ENCODE measurements at places on chromosomes 13 and 19.

- DNase-seq, result no peak
Measured at GRCh38 chr13:32642858-32643257, 56.6 kb downstream of the PDS5B start.

GRCh38 chr13:39536274-39536673 is 66.7 kb downstream of the LHFPL6 start:
- DNase-seq, result no peak

GRCh38 chr19:10776900-10777650 is 58.9 kb downstream of the TMED1 start:
- no peak for DNase-seq

DNA sequence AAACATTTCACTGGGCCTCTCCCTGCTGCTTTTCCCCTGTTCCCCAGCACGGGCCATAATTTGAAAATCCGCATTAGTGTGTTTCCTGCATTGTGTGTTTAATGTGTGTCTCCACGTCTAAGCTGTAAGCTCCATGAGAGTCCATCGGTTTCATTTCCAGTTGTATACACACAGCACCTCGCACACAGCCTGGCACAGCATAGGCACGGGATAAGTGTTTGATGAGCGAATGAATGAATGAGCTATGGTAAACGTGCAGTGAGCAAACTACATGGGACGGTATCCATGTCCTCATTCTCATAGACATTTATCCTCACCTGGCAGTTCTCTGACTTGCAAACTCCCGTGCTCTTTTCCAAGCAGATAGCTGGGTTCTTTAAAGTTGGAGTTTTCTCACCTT is 106.1 kb downstream of the RAB20 start:
- DNase-seq, result no peak

DNA sequence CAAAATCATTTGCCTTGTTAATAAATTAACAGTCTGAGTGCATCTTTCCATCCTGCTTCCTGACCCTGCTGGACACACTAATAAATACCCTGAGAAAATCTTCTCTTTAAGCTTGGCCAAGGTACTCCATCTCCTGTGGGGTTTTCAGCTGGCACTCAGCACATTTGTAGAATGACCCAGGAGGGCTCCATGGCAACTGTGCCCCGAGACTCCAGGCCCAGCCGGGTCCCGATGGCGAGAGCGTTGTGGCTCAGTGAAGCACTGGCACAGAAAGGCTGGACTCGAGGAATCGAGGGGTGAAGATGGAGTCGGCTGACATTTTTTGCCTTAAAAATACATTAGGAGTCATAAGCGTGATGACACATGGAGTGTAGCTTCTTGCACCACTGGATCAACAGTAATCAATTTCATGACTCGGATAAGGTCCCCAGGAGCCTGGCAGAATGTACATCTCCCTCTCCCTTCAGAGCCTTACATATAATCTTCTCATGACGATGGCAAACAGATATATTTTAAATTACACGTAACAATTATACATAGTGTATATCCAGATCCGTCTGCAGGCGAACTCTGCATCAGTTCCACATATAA is 85.4 kb downstream of the SLC7A1 start:
- no peak for DNase-seq

DNA sequence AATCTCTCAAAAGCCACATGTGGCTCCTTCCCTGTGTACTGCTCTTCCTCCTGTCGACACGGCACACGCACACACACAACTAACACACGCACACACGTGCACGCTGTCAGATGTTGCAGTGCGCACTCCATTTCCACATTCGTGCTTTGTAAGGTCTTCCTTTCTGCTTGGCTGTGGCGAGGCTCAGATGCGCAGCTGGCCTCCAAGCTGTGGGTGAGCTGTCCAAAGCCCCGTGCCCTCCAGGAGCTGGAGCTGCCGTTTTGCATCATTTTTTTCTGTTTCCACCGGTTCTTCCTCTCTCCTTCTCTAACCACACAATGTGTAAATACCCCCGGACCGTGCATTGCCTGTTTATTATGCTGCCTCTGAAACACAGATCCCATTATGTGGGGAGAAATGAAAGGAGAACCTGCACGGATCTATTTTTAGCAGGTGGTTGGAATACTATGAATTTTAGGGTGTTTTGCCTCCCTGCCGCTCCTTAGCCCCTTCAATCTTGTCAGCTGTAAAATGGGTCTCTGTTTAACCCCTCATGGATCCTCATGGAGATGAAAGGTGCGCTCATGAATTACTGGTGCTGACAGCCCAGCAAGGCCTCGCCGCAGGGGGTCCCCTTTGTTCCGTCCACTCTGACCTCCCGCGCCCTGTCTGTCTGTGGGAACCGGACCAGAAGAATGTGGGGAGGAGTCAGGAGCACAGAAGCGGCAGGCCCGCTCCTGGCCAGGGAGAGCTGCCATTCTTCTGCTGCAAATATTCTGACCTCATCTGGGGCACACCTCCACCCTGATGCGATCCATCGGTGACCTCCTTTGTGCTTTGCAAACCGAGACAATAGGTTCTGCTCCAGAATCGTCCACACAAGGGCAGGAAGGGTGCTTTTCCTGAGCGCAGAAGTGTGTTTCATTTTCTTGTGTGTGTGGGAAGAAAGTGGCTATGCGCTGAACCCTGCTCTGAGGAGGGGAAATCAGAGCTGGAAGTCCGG is 137.7 kb downstream of the SOX1 start:
- no peak for DNase-seq

DNA sequence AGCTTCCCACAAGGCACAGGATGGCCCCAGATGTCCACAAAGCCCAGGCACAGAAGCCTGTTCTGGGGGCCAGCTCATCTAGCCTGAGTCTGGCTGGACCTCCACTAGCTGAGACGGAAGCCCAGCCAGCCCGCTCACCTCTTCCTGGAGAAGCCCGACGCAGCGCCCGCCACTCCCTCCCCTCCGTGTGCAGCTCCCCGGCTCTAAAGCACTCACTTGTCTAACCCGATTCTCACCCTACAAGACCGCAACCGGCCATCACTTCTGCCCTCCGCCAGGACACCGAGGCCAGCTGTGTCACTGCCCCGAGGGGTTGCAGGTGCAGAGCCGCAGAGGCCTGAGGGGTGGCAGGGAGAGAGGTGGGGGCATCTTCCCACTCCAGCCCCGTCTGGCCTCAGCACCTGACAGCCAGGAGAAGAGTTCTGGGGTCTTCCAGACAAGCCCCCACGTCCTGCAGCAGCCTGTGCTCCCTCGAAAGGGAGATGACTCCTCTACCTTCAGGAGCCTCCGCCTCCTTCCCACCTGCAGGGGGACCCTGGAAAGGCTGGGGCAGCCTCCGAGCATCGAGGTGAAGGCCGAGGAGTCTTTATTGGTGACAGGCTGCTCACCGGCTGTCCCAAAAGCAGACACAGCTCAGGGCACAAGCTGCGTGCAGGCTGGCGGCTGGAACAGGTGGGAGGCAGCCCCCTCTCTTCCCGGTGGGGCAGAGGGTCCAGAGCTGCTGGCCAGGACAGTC is 5.9 kb upstream of the DIRAS1 start:
- DNase-seq, result no peak

DNA sequence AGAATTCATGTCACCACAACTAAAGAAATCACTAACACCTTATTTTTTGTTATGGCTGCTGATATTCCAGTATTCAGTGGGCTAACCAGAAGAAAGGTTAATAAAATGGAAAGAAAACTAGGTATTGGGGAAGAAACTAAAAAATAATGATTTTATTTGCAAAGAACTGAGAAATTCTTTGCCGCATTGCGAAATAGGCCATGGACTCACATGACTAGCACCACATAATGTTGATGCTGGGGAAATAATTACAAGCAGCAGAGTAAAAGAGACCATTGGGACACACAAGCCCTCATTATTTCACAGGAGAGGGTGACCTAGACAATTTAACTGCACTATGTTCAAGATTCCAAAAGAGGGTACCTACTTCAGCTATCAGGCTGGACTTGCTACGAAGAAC is 1411.5 kb downstream of the SLITRK5 start:
- DNase-seq, result no peak

DNA sequence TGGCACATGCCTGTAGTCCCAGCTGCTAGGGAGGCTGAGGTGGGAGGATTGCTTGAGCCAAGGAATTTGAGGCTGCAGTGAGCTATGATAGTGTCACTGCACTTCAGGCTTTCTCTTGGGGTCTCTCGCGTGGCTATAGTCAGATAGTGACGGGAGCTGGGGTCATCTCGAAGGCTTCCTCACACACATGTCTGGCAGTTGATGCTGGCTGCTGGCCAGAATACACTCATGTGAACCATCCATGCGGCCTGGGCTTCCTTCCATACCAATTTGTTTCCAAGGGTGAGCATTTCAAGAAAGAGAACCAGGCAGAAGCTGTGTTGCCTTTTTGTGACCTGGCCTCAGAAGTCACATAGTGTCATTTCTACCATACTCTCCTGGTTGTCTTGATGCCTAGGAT is 26.4 kb downstream of the LEUTX start:
- DNase-seq, result no peak

DNA sequence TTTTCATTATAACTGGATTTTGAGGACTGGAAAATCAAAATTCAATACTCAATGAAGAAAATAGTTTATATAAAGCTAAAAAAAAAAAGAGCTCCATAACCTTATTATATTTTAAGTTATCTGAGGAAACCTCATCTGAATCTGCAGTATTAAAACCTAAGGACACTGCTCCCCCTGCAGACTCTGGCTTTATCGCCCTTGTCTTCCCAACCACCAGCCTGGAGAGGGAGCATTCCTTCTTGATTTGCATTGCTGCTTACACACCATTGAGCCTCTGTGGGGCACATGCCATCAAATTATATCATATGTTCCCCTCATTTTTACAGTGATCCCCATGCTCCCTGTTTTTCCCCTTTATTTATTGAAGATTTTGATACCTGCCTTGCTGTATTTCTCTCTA is 871.4 kb upstream of the GPC6 start:
- no peak for DNase-seq

- no peak for DNase-seq
Measured at GRCh38 chr19:39568604-39569003, 28.6 kb upstream of the EID2 start.

DNA sequence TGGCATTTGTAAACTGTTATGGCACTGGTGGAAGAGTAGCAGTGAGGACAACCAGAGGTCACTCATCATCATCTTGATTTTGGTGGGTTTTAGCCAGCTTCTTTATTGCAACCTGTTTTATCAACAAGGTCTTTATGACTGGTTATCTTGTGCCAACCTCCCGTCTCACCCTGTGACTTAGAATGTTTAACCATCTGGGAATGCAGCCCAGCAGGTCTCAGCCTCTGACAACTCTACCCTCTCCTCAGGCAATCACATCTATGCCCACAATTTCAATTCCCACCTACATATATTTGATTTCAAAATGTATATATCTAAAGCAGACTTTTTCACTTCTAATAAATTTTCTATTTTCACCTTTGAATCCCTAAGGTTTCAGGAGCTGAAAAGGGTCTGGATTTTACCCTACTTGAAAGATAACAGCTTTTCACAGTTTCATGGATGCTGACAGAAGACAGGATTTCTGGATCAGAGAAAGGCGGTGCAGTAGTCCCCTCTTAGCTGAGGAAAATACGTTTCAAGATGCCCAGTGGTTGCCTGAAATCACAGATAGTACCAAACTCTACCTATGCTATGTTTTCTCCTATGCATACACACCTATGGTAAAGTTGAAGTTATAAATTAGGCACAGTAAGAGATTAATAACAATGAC is 1171.8 kb downstream of the DIAPH3 start:
- no peak for DNase-seq

DNA sequence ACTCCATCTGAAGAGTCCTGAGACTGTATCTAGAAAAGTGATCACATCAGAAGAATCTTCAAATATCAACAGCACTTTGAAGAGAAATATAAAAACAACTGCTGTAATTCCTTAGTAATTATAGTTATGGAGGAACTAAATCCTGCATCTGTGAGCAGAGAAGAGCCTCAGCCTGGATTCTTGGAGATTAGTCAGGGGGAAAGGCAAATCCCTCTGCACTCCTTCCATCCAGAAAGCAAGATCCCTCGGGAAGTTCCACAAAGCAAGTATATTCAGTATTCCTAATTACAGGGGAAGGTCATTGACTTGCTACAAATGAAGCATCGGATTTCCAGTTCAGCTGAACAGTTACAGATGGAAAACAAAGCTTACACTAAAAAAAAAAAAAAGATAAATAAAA is 256.6 kb upstream of the IPO5 start:
- DNase-seq, result no peak

Data from stimulated activated CD4-positive, alpha-beta T cell treated with anti-CD3 and anti-CD28 coated beads, Interleukin-4, amount 100 ng/mL, for 24 hours (primary cell).